Fibroblast of upper back skin (primary cell): ENCODE measurements at places on chromosomes 11 and 22.

DNA sequence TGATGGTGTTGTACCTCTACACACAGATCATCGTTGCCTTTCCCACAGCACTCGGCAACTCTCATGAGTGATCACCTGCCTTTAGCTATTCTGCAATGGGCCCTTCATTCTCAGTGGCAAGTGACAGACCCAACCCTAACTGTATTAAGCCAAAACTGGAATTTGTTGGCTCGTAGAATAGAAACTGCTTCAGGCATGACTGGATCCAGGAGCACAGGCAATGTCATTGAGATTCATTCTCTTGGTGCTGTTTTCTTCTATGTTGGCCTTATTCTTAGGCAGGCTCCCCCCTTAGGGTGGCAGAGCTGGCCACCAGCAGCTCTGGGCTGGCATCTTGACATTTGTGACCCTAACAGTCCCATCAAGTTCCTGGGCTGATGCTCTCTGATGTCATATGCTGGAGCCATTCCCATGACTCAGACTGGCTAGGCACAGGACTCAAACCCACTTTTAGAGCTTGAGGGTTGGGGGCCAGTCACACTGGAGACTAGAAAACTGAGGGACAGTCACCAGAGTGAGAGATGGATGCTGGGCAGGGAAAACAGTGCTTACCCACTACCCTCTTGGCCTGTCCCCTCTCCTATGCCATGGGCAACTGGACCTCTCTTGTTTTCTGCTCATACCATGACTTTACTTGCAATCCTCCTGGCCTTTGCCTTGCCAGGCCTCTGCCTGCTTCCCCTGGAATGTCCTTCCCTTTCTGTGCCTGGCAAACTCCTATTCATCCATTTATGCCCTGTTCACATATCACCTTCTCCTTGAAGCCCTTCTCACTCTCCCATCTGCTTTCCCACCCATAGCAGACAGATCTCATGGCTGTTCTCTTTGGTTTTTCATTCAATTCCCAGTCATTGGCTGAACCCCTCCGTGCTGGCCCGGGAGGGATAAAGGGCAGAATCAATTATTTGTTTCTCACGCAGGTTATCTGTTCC, 7.1 kb upstream of the CDC42EP2 start:
- no peak for DNase-seq

DNA sequence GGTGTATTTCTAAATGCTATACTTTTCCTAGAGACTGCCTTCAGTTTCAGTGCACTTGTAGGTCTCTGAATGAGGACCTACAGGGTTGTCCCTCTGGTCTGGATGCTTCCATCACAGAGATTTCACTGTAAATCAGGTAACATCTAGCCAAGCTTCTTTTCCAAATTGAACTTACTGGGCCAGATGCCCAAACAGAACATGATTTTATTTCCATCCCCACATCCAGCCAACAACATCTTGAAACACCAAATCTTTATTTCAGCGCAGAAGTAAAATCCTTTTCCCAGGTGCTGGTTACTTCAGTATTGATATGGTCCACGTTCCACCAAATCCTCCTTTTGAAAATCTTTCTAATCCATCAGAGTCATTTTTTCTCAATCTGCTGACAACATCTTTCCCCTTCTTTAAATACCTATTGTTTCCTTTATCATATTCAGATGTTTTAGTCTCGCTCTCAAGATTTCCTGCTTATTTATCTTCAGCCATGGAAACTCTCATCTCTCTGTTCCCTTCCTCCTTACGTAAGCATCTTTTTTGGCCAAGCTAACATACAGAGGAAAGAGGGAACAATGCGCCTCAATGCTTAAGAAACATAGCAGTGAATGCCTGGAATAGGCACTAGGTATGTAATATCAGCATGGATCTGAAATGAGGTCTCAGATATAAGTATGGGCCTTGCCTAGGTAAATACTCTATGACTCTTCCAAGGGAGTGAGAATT, 201.2 kb upstream of the MTNR1B start:
- DNase-seq, result no peak

DNA sequence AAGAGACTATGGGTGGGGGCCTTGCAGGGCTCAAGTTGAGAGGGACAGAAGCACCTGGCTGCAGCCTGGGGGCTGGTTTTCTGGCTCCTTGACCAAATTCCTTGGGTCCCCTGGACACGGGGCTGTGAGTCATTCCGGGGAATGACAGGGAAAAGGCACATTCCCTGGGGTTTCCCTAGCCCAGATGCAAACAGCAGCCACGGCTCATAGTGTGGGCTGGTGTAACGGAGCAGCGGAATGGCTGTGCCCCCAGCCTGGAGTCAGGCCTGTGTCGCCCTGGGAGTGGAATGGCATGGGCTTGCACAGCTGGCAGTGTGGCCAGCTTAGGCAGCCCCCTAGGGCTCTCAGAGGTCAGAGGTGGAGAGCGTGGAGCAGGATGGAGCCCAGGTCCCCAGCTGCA, 77.6 kb upstream of the KCNQ1OT1 start:
- DNase-seq, result peak; percentile 16

- no peak for DNase-seq
Observed at GRCh38 chr22:30188911-30189310, 57.6 kb downstream of the LIF start.

- DNase-seq, result no peak
Observed at GRCh38 chr11:86678296-86678695, 5.9 kb upstream of the ME3 start.

DNA sequence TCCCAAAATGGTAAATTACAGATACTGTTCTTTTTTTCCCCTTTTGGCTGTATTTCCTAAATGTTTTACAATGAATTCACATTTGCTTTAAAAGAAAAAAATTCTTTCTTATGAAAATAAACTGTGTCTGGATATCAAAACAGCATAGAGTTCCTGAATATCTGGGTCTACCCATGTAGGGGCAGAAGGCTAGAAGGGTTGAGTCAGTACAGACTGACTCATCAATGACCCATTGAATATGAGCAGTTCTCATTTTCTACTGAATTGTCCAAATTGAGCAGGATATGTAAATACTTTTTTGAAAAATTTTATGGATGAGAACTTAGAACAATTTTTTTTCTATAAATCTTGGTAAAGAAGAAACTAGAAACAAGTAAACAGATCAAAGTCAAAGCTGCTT, 16.3 kb upstream of the C11orf87 start:
- DNase-seq, result peak; percentile 38

DNA sequence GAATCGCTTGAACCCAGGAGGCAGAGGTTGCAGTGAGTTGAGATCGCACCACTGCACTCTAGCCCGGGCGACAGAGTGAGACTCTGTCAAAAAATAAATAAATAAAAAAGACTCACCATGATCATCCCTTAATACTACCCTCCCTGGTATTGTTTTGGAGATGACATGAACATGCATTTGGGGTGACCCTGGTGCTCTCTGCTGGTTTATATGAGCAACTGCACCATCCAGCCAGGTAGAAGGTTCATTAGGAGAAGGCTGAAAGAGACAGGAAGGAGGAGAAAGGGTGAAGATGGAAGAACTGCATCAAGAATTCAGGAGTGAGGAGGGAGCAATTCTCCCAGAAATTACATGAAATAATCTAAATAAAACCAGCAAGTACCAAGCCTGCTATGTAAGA, 37.8 kb downstream of the SLC5A1 start:
- DNase-seq, result peak; percentile 53

DNA sequence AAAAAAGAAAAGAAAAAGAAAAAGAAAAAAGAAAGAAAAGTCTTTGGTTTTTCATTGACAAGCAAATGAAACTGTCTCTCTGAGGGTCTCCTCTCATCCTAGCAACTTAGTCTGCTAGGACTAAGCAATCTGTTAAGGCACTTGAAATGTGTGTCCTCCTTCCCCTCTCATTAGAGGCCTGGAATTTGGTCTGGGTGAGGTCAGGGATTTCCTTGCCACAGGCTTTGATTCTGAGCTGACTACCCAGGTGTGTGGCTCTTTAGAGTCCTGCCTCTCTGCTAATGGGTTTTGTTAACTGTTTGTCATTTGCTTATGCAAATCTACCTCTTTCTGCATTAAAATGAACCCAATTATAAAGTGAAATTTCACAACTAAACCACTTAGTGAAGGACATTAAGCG, 18.3 kb upstream of the PKNOX2 start:
- DNase-seq, result no peak

GRCh38 chr11:102630598-102631448, 5.7 kb upstream of the MMP20 start:
- DNase-seq, result no peak

- DNase-seq, result peak; percentile 16
Observed at GRCh38 chr22:19214078-19214473, 35.5 kb upstream of the SLC25A1 start.

- no peak for DNase-seq
Observed at GRCh38 chr11:43358279-43358800, 380 bp upstream of the TTC17 start.

DNA sequence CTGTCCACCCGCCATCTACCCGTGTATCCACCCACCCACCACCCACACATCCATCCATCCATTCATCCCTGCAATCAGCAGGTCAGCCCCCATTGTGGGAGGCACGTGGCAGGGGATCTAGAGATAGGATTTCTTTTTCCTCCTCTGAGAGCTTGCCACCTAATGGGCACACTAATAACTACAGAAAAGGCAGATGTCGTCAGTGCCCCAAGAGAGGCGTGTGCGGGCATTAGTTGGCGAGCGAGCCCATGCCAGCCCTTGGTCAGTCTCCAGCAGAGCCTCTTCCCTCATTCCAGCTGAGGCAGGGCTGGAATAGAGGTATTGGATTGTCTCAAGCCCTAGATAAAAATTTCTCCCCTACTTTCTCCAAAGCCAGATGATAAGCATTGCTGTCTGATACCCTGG, 9.7 kb downstream of the USP2 start:
- DNase-seq, result no peak

GRCh38 chr22:37525073-37525745, 6.0 kb upstream of the CARD10 start:
- DNase-seq, result peak; percentile 87

DNA sequence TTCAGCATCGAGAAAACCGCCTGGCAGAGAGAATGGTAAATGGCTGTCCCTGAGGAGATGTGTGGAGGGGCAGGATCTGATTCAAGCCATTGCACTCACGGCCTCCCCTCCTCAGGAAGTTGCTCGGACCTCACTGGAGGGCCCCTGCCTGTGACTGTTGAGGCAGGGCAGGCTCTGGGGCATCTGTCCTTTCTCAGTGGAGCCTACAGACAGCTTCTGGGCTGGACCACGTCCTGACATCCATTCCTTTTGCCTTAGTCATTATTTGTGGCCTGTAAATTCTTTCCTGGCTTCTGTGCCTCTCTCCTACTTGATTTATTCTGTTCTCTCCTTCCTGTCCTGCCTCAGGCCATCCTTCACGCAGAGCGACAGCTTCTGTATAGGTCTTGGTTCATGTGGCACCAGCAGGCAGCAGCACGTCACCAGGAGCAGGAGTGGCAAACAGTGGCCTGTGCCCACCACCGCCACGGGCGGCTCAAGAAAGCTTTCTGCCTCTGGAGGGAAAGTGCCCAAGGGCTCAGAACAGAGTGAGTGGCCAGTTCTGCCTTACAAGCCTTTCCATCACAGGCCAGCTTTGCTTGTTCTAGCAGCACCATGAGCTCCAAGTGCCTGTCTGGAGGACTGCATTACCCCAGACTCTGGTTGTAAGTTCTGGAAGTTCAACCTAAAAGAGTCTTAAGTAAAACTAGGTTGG, 59.6 kb downstream of the PISD start:
- peak; percentile 92 for DNase-seq

GRCh38 chr11:112697391-112698178, 263.6 kb upstream of the NCAM1 start:
- DNase-seq, result no peak

DNA sequence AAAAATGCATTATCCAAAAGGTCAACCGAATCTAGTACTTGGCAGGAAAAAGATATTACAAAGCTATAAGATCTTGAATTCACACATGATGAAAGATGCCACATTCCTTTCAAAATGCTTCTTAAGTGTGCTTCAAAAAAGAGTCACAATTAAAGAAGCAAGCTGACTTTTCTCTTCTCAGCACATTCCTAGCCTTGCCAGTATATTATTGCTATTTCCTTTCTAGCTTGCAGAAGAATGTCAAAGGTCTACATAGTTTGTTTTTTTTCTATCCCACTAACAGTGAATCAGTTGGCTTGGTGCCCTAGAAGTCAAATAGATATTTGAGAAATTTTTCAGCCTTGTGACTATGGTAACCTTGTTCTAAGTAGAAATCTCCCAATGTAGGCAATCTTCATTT, 56.8 kb downstream of the GUCY1A2 start:
- DNase-seq, result peak; percentile 98

DNA sequence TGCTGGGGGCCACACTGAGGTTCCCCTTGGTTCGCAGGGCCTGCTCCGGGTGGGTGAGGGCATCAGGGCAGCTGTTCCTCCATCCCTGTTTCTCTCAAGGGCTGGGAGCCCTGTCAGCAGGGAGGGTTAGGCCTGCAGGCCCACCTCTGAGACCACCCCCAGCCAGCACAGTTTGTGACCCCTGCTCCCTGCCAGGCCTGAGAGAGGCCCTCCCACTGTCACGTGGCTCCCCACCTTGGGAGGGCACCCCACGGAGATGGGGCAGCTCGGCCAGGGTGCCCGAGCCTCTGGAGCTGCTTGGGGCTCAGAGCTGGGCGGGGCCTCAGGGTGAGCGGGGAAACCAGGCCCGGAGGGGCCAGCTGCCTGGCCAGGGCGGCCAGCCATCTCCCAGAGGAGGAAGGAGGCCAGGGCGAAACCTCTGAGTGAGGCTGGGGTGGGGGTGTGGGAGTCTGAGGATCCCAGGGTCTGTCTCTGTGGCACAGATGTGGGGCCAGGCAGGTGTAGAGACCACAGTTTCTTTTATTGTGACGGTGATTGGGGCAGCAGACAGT, 2.5 kb upstream of the INS start:
- no peak for DNase-seq

DNA sequence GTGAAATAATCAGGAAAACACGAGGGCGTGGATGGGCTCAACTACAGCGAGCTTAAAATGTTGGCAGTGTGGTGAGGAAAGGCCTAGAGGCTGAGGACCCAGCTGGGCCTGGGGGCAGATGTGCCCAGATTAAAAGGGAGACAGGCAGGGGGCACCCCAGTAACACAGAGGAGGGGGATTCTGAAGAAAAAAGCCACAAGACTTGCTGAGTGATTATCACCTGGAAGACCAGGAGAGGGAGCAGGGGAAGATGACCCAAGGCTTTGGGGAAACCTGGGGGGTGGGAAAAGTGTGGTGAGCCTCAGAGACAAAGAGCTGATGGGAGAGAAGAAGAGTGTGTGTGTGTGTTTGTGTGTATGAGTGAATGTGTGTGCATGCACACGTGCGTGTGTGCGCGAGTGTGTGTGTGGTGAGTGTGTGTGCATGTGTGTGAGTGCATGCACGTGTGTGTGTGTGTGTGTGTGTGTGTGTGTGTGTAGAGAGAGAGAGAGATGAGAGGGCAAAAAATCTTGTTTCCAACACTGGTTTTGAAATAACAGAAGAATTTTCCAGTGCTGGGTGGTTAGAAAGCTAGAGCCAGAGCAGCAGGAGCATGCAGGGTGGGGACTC, 500.5 kb downstream of the BUD13 start:
- DNase-seq, result no peak

- peak; percentile 43 for DNase-seq
Observed at GRCh38 chr11:132238331-132238866, 868.0 kb downstream of the NTM start.

- DNase-seq, result no peak
Observed at GRCh38 chr11:107564877-107565218, 687 bp downstream of the ALKBH8 start.

GRCh38 chr11:59573216-59573615, 42.4 kb downstream of the OSBP start:
- DNase-seq, result peak; percentile 79
